ENCODE measurements at places on chromosomes 2 and 18.

DNA sequence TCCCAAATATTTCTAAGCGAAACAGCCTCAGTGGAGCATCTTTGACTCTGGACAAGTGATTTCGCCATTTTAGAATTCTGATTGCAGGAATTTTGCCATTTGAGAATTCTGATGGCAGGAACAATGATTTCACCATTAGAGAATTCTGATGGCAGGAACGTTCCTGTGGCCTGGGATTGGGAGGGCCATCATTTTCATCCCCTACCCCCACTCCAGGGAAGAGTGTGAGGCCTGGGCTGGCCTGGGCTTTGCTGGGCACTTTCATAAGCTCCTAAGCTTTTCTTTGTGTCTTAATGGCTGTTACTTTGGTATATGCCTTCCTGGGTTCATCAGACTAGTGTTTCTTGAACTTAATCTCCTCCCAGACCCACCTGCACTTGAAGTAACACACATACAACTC, 129.3 kb upstream of the EPAS1 start:
- DNase-seq = no peak

- no peak for DNase-seq
These were observed 59.4 kb downstream of the SNORC start for GRCh38 chr2:232929303-232930058.

- no peak for DNase-seq
These were observed 40.8 kb upstream of the SPAG16 start for GRCh38 chr2:213243189-213244044.

DNA sequence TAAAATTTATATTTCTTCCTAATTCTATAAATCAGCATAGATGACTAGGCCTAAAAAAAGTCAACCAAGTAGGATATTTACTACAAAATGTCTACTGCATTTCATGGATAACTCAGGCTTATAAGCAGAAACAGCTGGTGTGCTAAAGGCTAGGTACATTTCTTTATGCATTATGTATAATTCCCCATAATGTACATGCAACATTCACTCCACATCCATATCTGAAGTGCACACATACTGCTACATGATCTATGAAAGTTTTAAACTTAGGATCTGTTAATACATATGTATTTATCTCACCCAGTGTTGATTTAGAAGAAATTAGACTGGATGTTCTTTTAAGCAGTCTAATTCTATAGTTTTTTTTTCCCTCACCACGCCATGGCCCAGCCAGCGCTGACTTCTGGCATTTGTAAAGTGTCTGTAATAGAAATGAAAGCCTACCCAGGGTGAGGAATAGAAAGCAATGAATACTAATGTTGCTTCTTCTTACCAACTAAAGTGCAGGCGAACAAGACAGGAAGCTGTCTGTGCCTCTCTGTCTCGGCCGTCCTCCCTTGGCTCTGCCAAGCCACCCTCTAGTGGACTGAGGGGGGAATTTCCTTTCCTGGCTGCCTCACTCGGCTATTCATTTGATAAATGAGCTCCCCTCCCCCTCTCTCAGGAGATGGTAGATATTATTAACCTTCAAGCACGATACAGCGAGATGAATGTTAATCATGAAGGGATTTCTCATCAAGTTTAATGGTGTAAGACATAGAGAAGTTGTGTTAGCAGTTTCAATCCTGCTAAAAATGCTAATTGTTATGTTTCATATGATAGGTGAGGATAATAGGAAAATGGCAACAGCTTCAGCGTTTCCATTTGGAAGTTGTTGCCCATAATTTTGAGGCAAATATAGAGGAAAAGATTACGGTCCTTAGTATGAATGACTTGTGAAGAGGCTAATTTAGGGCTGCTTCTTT, 384.5 kb downstream of the MTX2 start:
- DNase-seq = peak; percentile 63

DNA sequence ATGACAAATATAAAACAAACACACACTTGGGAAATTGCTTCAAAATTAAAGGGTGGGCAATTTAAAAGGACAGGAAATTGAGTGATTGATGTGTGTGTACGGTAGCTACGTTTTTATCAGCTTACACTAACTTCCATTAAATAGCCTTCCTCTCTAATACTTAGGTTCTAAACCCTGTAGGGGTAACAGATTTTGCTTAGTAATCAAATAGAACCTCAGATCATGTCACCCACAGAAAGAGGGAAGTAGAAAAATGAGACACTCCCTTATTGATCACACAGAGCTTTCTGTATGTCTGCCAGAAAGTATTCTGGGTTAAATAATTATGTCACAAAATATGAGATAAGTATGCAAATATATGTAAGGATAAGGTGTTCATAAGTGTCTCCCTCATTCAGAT, 93.3 kb downstream of the ICA1L start:
- no peak for DNase-seq

DNA sequence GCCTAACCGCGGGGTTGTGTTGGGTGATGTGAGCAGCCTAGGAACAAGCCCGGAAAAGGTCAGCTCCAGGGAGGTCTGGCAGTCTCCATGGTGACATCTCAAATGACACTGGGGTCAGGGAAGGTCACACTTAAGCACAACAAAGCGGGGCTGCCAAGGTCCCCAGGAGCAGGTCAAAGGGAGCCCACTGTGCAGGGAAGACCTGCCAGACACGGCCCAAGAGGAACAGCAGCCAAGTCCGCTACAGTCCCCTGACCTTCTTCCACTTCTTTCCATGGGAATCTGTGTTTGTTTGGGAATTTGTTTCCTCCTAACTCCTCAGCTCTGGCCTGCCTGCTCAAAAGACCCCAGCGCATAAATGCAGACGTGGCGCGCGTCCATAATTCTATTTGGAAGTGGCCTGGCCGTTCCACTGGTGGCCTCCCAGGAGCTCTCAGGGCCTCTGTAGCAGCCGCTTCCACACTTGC, 232.1 kb upstream of the COPS8 start:
- no peak for DNase-seq

DNA sequence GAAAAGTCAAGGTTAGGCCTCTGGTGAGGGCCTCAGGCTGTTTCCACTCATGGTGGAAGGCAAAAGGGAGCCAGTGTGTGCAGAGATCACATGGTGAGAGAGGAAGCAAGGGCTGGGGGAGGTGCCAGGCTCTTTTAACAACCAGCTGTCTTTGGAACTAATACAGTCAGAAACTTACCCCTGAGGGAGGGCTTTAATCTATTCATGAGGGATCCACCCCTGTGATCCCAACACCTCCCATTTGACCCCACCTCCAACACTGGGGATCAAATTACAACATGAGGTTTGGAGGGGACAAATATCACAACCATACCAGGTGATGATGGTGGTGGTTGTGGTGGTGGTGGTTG, 10.9 kb downstream of the POLI start:
- DNase-seq = no peak

DNA sequence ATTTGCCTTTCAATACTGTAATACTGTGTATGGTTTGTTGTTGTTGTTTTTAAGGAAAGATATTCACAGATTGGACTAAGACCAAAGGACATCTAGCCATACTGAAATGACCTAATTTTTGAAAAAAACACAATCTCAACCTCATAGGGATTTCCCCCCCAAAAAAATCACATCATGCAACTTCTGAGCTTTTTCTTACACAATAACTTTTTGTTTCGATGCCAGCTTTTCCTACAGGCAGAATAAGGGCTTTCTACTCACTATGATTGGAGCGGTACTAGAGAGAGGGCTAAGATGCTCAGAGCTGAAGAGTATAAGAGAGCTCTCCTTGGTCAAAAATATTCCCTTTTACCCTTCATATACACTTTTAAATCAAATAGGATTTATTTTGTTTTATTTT, 32.4 kb upstream of the SLC3A1 start:
- peak; percentile 87 for DNase-seq

DNA sequence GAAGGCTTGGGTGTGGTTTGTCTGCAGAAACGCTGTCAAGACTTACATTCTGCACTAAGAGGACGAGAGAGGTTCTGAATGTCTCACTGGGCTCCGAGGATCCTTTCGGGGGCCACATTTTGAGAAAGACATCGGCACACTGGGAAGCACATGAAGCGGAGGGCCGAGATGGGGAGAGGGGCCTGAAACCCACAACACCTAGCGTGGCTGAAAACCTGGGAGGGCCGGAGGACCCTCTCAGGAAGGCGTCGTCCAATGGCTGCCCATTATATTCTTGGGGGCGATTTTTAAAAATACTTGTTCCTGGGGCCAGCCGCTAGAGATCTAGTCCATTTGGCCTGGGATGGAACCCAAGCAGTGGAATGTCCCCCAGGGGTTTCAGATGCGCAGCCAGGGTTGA, 229.6 kb downstream of the GBX2 start:
- DNase-seq = no peak

DNA sequence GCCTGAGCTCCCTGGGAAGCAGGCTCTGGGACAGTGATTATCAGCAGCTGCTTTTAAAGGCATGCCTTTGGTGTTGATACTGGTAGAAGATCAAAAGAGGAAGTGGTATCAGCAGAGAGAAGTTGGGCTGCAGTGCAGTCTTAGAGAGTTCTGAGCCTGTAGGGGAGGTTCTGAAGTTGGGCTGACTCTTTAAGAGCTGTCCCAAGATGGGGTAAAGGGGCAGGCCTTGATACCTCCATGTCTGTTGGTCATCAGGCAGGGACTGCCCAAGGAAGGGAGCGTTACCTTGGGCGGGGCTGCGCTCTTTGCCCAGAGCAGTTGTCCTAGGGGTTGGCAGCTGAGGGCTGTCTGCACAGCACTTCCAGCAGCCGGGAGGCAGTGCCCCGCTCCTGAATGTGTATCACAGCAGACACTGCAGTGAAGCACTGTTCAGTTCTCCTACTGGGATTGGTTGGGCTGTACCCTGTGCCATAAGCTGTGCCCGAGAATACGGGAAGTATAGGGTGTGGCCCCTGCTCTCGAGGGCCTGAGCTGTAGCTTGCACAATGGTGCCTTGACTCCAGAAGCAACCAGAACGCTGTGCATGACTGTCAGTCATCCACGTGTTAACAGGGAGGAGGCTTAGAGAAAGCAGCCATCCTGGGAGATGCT, 177.0 kb downstream of the CTIF start:
- DNase-seq = peak; percentile 47

DNA sequence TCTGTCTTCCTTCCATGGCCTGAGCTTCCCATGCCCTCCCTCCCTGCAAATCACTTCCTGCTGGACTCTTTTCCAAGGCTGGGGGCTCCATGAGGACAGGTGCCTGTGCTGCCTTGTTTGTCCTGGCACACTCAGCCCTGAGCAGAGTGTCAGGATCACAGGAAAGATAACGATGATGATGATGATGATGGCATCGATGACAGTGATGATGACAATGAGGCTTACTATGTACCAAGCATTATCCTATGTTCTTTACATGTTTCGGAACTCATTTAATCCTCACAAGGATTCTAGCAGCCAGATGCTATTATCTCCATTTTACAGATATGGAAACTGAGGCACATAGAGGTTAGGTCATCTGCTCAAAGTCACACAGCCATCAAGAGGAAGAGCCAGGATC, 170.0 kb downstream of the CTIF start:
- DNase-seq = no peak

GRCh38 chr2:144694456-144694855, 174.5 kb upstream of the ZEB2 start:
- DNase-seq = no peak

GRCh38 chr2:124318913-124319312, 293.8 kb downstream of the CNTNAP5 start:
- no peak for DNase-seq

DNA sequence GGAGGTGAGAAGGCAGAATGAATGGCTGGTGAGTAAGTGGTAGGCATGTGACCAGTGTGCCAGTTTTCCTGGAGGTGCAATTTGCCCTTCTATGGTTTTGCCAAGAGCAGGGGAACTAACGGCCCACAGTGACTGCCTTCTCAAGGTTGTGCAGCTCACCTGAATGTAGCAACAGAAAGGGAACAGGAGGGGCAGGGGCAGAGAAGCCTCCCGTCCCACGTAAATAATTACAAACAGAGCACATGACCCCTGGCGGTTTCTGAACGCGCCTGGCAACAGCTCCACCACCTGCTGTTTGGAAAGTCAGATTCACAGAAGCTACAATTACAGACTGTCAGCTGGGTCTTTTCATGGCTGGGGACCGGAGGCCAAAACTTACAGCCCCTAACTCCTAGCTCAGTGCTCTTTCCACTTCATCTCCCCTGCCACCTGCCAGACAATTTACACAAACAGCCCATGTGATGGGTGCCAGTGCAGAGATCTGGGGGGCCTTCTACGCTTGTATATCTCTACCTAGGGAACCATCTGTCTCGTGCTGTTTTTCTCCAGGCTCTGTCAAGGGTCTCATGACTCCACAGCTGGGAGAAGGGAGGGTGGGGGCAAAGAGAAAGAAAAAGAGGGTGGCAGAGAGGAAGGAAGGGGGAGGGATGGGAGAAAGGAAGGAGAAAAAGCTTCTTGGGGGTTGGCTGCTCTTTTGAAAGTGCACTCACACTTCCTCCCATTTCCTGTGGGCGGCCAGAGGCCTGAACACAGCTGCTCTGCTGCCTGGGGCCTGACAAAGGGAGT, 69.6 kb downstream of the POLR1A start:
- peak; percentile 81 for DNase-seq

GRCh38 chr2:98807221-98807620, 76.3 kb upstream of the MGAT4A start:
- DNase-seq = no peak

DNA sequence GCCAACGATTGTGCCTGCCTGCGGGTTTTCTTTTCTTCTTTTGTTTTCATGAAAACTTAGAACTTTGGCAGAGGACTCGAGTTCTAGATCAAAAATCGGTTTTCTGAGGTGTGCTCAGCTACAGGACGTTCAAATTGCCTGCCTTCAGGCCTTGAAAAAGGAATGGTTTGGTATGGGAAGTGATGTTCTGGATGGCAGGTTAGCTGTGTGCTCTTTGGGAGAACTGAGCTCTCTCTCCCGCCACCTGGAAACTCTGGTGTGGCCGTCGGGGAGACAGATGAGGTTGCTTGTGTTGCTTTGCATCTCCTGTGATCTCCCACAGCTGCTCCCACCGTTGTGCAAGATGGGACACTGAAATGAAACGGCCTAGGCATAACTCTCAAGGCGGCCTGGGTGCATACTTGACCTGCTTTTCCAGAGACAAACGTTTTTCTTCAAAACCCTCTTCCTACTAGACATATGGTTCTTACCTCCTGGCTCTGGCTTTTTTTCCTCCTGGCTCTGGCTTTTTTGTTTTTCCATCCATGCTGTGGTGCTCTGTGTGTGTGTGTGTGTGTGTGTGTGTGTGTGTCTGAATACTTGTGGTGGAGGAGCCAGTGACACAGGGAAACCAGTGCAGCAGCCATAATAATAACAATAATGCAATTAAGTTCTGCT, 2.0 kb downstream of the FMNL2 start:
- DNase-seq = peak; percentile 75

DNA sequence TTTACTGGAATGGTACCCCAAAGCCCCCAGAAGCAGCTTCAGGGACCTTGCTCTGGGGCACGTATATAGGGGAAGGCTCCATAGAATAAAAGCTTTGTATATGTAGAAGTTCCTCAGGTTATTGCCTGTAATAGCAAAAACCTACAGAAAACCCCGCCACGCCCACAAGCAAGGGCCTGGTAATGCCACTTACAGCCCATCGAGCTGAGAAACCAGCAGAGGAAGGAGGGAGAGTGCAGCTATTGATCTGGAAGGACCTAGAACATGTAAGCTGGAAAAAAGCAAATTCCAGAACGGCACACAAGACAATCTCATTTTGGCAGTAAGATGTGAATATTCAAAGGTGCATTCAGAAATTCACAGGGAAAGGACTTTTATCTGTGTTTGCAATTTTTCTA, 15.8 kb downstream of the HS1BP3 start:
- no peak for DNase-seq

Data from globus pallidus (tissue), 1 donor.